ENCODE measurements at places on chromosomes 6 and 20.

GRCh38 chr6:39114388-39114703, 640 bp downstream of the SAYSD1 start:
- no peak for DNase-seq

GRCh38 chr6:13496513-13497190, 9.3 kb upstream of the GFOD1 start:
- no peak for DNase-seq

GRCh38 chr20:20547221-20547875, 165.1 kb downstream of the RALGAPA2 start:
- DNase-seq, result no peak

GRCh38 chr20:49765846-49766541, 46.6 kb upstream of the SLC9A8 start:
- peak; percentile 32 for DNase-seq

DNA sequence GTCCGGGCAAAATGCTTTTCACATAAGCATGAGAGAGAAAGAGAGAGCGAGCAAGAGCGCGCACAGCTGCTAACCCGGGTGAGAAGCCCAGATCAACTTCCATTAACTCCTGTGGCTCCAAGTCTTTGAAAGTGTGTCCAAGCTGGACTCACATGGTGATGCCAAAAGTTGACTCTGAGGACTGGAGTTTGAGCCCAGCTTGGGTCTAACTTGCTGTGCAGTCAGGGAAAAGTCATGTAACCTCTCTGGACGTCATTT, 357.2 kb upstream of the SULF2 start:
- DNase-seq, result no peak

GRCh38 chr6:52512199-52512598, 64.7 kb downstream of the TRAM2 start:
- DNase-seq, result peak; percentile 91

GRCh38 chr6:73290435-73290834, 27.4 kb upstream of the KHDC1 start:
- DNase-seq, result no peak

GRCh38 chr6:90175627-90176538, 120.8 kb downstream of the BACH2 start:
- DNase-seq, result no peak

- no peak for DNase-seq
These were observed 358.4 kb downstream of the BCKDHB start for GRCh38 chr6:80464901-80465300.

GRCh38 chr6:159809149-159809548, 9.1 kb downstream of the PNLDC1 start:
- no peak for DNase-seq

- DNase-seq, result peak; percentile 53
These were observed 24.6 kb upstream of the ID4 start for GRCh38 chr6:19812512-19813119.

GRCh38 chr20:63283397-63284082, 9.4 kb upstream of the COL20A1 start:
- no peak for DNase-seq

DNA sequence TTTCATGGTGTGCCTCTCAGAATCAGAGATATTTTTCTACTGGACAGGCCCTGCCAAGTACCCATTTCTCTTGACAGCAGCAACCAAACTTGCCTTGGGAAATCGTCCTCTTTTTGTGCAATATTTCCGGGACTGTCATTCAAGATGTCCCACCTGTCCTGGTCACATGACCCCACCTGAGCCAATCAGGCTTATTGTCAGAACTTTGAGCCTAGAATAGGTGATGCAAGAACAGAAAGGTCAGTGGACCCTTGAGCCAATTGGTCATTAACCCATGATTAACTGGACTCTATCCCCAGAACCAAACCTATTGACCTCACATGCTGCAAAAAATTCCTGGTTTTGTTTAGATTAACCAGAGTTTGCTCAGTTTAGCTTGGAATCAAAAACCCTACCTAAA, 108.3 kb upstream of the TOP1 start:
- DNase-seq, result no peak

- DNase-seq, result peak; percentile 44
These were observed 118.7 kb downstream of the TOX2 start for GRCh38 chr20:44033344-44033743.

DNA sequence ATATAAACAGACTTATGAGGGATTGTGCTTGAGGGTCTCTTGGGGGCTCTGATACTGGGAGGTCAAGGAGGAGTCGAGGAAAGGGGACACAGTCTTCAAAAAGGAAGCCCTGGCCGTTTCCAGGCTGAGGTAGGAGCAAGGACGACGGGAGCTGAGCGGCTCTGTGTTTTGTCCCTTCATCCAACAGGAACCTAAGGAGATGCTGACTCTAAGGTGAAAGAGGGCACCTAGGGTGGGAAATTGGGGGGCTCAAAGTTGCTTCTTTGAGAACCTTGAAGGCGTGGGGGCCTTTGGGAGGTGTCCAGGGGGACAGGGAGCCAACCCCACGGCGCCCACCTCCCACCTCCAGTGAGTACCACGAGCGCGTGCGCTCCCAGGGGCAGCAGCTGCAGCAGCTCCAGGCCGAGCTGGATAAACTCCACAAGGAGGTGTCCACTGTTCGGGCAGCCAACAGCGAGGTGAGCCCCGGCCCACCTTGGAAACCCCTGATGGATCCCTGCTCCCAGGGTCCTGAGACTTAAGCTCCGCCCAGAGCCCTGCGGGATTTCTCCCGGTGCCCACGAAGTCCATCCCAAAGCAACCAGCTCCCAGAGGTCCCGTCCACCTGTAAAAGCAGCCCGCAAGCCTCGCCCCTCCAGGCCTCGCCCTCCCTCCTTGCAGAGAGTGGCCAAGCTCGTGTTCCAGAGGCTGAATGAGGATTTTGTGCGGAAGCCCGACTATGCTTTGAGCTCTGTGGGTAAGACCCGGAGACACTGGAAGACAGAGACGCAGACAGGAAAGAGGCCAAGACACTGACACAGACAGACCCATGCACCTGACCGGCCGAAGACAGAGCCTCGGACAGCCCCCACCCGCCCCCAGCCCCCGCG, 2.9 kb downstream of the SPAG4 start:
- no peak for DNase-seq

- peak; percentile 35 for DNase-seq
These were observed 99.1 kb downstream of the CDH26 start for GRCh38 chr20:60057123-60057865.

DNA sequence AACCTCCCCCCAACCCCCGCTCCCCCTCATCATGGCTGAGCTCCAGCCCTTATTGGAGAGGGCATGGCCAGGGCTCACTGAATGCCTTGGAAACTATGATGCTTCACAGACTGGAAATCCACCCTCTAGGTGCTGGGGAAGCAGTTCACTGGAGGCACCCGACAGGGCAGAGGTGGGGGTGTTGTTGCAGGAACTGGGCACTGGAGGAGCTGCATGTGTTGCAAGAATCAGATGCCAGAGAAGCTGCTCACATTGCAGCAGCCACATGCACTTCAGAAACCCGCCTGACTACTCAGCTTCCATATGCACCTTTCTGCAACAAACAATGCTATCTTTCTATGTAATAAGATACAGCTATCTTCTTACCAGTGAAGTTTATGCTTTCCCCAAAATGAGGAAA, 7.9 kb upstream of the TBPL1 start:
- peak; percentile 38 for DNase-seq

DNA sequence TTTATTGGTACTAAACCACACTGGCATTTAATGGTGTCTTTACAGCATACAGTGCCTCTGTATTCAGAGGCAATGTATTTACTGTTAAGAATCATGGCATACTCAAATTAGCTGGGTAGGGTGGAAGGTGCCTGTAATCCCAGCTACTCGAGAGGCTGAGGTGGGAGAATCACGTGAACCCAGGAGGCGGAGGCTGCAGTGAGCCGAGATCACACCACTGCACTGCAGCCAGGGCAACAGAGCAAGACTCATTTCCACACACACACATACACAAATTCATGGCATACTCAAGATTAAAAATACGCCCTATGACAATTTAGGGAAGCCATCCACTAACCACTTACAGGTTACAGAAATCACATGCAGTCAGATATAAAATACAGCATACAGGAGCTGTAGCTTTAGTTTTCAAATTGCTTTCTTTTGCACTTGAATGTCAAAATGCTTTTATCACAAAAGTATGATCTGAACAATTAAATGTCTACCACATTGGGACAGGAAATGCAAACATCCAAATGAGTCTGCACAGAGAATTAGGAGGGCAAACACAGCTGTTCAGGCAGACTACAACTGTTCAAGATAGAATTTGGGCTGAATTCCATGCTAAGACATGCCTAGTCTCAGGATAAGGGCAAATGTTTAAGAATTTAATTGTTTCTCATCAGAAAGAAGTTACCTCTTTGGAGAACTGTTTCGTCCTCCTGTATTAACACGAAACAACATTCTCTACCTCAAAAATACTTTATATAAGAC, 36.4 kb downstream of the CSNK2A1 start:
- no peak for DNase-seq

DNA sequence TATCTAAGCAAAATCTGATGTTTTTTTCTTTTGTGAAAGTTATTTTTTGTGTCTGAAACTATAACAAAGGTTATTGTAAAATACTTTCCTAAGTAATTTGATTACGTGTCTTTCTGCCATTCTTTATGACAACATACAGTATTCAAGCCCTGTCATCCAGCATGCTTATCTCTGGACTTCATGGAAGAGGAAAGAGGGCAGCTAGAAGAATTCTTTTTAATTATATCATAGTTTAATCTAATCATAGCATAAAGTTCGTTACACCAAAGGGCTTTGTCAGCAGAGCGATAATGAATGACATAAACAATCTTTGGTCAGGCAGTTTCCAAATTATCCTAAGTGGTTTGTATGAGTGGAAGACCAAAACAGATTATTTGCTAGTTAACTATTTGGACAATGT, 3.5 kb downstream of the ENPP3 start:
- no peak for DNase-seq

DNA sequence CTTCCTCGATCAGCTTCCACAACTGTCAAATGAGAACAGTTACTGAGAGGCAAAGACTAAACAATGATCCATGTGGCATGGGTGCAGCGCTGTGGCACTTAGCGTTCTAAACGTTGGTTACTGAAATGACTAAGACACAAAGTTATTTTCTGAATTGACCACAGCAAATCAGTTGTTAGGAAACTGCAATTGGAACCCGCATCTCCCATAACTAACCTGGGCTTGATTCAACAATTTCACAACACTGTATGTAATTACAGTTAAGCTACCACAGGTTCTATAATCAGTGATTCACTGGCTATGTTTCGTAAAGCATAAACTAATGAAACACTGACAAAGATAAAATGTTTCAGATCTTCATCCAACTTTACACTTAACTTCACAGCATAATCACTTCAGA, 12.5 kb downstream of the WDR27 start:
- peak; percentile 97 for DNase-seq

GRCh38 chr6:31042806-31043205, 32.5 kb downstream of the MUC22 start:
- DNase-seq, result peak; percentile 44

- DNase-seq, result peak; percentile 92
These were observed 103.6 kb upstream of the KCNK16 start for GRCh38 chr6:39426073-39426456.

DNA sequence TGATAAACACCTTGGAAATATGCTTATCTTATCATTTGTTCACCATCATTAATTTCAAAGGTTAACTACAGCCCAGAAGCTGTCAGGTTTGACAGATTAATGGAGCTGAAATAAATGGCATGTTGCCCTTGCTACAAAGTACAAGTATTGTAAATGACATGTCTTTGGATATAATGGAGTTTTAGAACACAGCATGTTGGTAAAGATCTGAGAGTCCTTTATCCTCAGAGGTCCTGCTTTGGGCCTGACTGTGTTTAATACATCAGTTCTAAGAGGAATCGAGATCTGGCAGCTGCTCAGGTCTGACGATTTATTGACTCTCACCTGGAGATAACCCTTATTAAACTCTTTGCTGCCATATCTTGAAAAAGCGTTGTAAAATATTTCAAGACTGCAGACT, 222.7 kb upstream of the OPRM1 start:
- DNase-seq, result no peak

GRCh38 chr6:169807229-169807628, 55.8 kb downstream of the ERMARD start:
- no peak for DNase-seq

DNA sequence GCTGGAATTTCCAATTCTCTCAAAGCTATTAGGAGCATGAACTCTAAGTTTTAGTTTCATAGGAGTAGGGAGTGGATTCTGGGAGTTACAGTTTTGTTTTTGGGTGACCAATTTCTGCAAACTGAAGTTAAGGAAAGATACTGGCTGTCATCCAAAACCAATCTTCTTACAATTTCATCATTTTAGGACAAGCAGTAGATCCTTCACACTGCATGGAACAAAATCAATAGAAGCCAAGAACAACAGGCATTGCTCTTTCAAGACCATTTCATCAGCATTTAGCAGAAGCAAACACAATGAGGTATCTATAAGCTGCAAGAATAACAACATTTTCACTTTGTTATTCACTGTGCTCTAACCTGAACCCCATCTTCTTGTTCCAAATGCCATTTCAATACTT, 173.0 kb downstream of the GMDS start:
- DNase-seq, result peak; percentile 78

Measured in fibroblast of gingiva (primary cell).